WTC11 (cell line): ENCODE measurements at places on chromosomes 7 and 10. TPM values are rescaled to one million over a fixed set of nuclear protein-coding genes. Genes with fewer than 3 reads are reported as not detected.

- no peak for DNase-seq
Observed at GRCh38 chr10:101373063-101373462, 19.1 kb downstream of the BTRC start.

- DNase-seq = no peak
Observed at GRCh38 chr10:33982995-33983394, 648.5 kb upstream of the NRP1 start.

DNA sequence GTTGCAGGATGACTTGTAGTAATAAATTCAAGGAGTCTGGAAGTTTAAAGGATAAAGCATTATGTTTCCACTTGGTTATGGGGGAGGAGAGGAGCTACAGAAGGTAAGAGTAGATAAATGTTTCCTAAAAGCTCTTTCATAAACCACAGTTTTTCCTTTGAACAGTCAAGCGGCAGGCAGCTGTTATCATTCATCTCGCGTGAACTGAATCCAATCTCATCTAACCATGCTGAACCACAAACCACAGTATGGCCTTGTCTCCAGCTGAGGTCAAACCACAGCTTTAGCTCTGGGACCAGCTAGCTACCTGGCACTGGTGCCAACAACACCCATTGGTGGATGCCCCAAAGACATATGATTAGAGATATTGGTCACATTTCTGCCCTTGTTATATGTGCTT, 63.3 kb downstream of the NOC3L start:
- no peak for DNase-seq

- no peak for DNase-seq
Observed at GRCh38 chr7:33982425-33982786, 77.1 kb downstream of the BMPER start.

- DNase-seq = no peak
Observed at GRCh38 chr7:17367502-17367901, 69.0 kb downstream of the AHR start.

DNA sequence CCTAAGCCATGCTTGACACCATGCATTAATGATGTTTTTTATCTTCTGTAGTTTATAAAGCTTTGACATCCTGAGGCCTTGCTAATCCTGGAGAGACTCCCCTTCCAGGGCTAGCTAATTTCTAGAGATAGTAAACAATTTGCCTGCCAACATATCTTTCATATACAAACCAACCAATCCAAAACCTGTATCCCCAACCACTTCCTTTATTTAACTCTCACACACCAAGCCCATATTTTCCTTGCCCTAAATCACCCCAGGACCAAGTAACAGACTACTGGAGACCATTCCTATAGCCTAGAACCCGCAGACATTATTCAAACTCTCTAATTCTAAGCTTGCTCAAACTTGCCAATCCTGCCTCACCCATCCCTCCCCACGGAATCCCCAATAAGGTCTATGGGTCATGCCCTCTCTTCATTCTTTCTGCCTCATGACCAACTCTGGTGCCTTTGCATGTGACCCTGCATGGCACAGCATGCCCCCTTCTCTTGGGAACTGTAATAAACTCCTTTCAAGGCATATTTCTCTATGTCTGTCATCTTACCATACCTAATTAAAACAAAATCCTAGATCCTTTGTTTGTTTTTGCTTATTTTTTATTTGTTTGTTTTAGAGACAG, 116.6 kb upstream of the CACUL1 start:
- DNase-seq = no peak

DNA sequence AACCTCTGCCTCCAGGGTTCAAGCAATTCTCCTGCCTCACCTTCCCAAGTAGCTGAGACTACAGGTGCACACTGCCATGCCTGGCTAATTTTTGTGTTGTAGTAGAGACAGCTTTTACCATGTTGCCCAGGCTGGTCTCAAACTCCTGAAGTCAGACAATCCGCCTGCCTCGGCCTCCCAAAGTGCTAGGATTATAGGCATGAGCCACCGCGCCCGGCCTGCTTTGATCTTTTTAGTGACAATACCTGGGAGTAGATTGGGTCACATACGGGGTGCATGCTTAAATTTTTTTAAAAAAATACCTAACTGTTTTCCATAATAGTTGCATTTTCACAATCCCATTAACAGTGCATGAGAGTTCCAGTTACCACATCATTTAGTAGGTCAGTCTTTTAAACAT, 47.7 kb downstream of the CCDC71L start:
- no peak for DNase-seq

- DNase-seq = no peak
Observed at GRCh38 chr7:86407291-86407690, 236.4 kb upstream of the GRM3 start.

GRCh38 chr7:112383671-112384417, 66.4 kb upstream of the IFRD1 start:
- DNase-seq = no peak

DNA sequence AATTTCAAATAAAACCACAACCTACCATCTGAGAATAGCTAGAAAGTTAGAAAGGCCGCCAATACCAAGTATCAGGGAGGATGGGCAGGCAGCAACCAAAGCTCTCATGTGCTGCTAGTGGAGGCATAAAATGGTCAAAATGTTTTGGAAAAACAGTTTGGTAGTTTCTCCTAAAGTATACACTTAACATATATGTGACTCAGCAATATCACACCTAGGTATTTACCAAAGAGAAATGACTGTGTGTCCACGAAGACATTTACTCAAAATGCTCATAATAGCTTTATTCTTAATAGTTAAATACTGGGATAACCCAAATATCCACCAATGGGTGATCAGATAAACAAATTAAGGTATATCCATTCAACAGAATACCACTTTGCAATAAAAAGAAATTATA, 14.3 kb downstream of the RHEB start:
- DNase-seq = no peak

- DNase-seq = no peak
Observed at GRCh38 chr7:105336009-105336408, 52.7 kb downstream of the SRPK2 start.

DNA sequence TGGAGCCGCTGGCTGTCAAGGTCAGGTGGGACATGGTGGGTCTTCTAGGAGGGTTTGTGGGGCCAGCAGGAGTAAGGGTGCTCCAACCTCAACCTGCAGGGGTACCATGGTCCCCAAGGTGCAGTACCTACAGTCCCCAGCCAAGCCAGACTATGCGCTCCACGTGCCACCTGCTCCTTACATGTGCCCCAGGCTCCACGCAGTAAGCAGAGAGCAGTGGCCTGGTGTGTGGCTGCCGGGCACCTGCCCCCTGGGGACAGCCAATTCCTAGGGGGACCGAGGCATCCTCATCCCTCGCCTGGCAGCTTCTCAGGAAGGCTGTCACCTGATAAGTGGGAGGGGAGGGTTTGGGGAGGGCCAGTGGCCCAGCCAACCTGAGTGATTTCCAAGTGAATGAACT, 11.7 kb upstream of the ZNF716 start:
- DNase-seq = no peak

- no peak for DNase-seq
Observed at GRCh38 chr10:80283536-80284199, 5.8 kb downstream of the MAT1A start.

- no peak for DNase-seq
Observed at GRCh38 chr7:71645836-71646235, 513.9 kb downstream of the GALNT17 start.

DNA sequence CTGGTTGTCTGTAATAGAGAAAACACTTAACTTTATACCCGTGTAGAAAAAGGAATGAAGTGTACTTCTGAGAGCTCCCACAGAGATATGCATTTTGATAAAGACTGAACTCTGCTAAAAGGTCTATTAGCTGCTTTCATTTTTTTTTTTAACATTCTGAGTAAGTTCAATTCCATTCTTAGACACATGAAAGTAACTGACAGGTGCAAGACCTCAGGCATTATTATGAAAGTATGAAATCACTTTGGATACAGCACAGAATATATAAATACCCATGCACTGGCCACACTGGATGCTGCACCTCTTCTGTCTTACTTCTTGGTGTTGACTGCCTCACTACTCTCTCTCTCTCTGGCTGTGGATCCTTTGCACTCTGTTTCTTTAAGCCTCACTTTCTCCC, 46.2 kb downstream of the VWDE start:
- no peak for DNase-seq

GRCh38 chr10:75226095-75226494, 9.7 kb downstream of the COMTD1 start:
- no peak for DNase-seq

- no peak for DNase-seq
Observed at GRCh38 chr7:149869867-149870266, 3.9 kb upstream of the ATP6V0E2 start.

TAS2R3 gene
- total RNA-seq = 0.71 to 1.5 TPM (median 1.2 TPM) in 3 replicates

ABHD11 gene
- total RNA-seq = 23.8 to 27.6 TPM (median 26.5 TPM) in 3 replicates

RNF32 gene
- total RNA-seq = 0.55 to 1.3 TPM (median 0.61 TPM) in 3 replicates

RASA4B gene
- 3.6 to 6.2 TPM (median 3.9 TPM) in 3 replicates for total RNA-seq

GDF2 gene
- total RNA-seq = not detected in 3 replicates

PAX2 gene
- total RNA-seq = 0.09 to 0.21 TPM in 2 of 3 replicates, not detected in the other
